Upper lobe of left lung (tissue), 6 donors: ENCODE measurements at places on chromosomes 5 and 9.

- no peak for DNase-seq
Observed at GRCh38 chr5:107058803-107059202, 611.9 kb downstream of the EFNA5 start.

DNA sequence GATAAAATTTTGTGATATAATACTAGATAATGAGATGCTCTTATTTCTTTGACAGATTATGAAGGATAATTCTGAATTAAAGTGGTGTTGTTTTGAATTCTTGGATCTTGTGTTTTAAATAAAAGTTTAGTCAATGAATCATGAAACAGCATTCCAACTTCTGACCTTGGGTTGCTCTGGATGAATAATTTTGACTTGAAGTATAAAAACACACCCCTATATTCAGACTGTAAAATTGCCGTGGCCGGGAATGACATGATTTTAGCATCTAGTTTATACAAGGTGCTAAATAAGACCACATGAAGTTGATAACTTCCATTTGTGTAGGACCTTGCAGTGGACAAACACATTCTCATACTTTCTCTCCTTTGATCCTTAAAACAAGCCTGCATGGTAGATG lies 67.2 kb upstream of the DAP start:
- DNase-seq = no peak

GRCh38 chr5:112973036-112973435 lies 3.6 kb upstream of the DCP2 start:
- DNase-seq = no peak

DNA sequence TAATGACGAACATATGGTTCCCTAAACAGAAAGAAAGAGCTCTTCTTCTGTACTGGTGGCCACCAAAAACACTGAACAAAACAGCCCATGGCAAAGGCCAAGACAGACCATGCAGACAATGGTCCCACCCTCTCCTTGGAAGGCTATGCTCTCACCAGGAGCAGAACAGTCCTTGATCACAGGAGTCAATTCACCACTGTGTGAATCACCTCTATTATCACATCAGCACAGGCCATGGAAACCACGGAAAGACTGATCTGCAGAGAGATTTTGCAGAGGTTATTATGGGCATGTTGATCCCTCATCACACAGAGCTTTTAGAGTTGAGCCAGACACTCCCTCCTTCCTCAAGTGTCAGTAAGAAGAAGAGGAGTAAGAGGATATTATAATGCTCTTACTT lies 134.0 kb upstream of the RASEF start:
- DNase-seq = no peak

GRCh38 chr5:14457476-14457875 lies 124.1 kb upstream of the OTULINL start:
- DNase-seq = no peak

DNA sequence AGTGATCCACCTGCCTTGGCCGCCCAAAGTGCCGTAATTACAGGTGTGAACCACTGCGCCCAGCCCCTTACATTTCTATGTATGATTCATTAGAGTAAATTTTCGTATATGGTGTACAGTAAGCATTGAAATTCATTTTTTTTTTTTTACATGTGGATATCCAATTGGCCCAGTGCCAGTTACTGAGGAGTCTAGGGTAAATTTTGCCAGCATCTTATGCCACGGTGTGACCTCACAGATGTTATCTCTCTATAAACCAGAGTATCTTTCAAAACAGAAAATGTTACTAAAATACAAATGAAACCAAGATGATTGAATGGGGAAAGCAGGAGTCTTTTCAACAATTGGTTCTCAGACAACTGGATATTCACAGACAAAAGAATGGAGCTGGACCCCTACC lies 64.7 kb downstream of the IPPK start:
- DNase-seq = no peak

DNA sequence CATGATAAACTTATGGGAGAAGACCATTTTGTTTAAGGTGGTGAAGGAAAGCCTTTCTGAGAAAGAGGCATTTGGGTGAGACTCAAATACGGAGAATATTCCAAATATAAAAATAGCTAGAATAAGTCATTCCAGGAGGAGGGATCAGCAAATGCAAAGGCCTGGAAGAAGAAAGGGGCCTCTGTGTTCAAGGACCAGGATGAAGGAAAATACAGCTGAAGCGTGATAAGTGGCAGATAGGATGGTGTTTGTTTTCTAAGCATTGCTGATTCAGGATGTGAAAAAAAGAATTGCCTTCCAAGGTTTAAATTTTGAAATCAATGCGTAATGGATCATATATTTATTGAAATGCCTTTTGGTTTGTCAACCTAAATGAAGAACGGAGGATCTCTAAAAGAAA lies 59.4 kb upstream of the CAST start:
- DNase-seq = no peak

- no peak for DNase-seq
Observed at GRCh38 chr5:113190347-113190746, 213.7 kb downstream of the DCP2 start.

DNA sequence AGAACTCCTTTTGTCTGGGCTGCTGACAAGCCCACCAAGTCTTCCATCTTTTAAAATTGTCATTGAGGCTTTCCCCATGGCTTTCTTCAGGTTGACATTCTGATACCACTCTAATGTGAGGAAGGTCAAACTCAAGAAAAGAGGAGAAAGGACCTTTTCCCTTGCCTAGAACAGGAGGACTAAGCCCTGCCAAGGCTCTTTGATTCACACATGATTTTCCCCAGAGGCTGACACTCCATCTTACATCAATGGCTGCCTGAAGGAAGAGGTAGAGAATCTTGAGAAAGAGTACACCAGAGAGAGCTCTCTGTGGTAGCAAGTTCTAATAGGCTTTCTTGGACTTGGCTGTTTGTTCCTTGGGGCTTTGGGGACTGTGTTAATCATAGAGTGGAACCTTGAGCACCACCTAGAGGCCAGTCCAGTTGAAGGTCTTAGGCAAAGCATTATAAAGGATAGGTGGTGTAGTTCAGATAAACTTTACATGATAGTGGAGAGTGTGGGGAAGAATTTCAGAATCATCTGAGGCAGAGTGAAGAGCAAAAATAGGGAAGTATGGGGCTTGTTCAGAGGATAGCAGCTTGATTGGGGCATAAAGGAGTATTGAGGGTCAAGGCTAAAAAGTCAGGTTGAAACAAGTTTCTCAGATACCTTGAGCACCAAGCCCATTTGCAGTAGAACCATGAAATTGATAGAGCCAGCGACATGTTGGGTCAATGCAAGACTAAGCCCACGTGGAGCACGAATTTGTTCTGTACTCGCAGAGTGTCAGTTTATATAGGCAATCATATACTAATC lies 36.7 kb downstream of the NDFIP1 start:
- DNase-seq = peak; percentile 58
